ENCODE measurements at places on chromosomes 16 and 17. TPM values are rescaled to one million over a fixed set of nuclear protein-coding genes. Genes with fewer than 3 reads are reported as not detected.

The PHOSPHO1 gene
- total RNA-seq: 0.78 TPM

The STAC2 gene
- 2.9 TPM for total RNA-seq

The CCL11 gene
- 5.4 TPM for total RNA-seq

The EXOC3L1 gene
- 4.1 TPM for total RNA-seq

The HEATR3 gene
- total RNA-seq: 10.1 TPM

The KCNJ16 gene
- total RNA-seq: not detected

The MAP2K6 gene
- total RNA-seq: 3.8 TPM

The WFDC1 gene
- 1.5 TPM for total RNA-seq

The DHODH gene
- 8.3 TPM for total RNA-seq

The IL34 gene
- 2.0 TPM for total RNA-seq

The HSD17B1 gene
- 1.4 TPM for total RNA-seq

The ZG16B gene
- total RNA-seq: 0.35 TPM

The EVPL gene
- 0.11 TPM for total RNA-seq

DNA sequence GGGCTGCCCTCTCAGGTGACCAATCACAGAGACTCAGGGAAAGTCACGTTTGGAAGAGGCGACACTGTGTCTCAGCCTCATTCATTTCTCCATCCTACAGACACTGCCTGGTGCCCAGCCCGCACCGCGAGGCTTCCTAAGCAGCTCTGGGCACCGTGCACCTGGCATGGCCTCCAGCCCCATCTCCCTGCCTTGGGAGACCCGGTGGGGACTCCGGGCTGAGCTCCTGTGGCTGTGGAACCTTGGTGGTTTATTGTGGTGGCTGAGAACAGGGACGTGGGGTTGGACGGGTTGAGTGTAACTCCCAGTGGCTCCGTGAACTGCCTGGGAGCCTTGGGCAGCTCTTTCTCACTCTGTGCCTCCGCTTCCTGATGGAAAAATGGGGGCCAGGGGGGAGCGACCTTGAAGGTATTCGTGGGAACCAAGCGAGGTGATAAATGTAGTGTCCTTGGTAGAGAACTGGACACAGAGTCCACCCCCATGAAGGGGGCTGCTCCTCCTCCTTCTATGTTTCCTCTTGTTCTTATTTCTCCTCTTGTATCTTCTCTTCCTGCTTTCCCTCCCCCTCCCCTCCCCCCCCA is 215.4 kb downstream of the SEC14L1 start:
- DNase-seq: no peak

GRCh38 chr17:31660684-31661083 is 198.4 kb downstream of the COPRS start:
- no peak for DNase-seq

GRCh38 chr16:88922114-88922825 is 54.7 kb downstream of the CBFA2T3 start:
- DNase-seq: peak; percentile 92

- no peak for DNase-seq
Observed at GRCh38 chr17:43540821-43541674, 5.1 kb downstream of the ETV4 start.

GRCh38 chr17:60314423-60314822 is 77.5 kb downstream of the USP32 start:
- no peak for DNase-seq

DNA sequence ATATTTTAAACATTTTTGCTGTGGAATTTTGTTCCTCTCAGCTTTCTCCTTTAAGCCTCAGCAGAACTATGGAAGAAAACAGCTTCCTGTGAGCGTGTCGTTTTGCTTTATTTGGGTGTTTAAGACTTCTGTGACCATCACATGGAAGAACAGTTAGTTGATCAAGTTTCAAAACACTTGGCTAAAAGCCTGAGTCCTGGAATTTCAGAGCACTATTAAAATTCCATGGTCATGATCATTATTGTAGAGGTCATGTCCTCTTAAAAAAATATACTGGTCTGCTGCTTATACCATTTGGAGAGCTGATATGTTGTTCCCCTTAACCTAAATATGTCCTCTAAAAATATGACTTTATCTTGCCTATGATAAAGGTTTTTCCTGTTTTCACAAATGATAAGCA is 12.6 kb upstream of the CDR2 start:
- no peak for DNase-seq

GRCh38 chr16:65773301-65773874 is 593.1 kb upstream of the CDH5 start:
- DNase-seq: no peak

DNA sequence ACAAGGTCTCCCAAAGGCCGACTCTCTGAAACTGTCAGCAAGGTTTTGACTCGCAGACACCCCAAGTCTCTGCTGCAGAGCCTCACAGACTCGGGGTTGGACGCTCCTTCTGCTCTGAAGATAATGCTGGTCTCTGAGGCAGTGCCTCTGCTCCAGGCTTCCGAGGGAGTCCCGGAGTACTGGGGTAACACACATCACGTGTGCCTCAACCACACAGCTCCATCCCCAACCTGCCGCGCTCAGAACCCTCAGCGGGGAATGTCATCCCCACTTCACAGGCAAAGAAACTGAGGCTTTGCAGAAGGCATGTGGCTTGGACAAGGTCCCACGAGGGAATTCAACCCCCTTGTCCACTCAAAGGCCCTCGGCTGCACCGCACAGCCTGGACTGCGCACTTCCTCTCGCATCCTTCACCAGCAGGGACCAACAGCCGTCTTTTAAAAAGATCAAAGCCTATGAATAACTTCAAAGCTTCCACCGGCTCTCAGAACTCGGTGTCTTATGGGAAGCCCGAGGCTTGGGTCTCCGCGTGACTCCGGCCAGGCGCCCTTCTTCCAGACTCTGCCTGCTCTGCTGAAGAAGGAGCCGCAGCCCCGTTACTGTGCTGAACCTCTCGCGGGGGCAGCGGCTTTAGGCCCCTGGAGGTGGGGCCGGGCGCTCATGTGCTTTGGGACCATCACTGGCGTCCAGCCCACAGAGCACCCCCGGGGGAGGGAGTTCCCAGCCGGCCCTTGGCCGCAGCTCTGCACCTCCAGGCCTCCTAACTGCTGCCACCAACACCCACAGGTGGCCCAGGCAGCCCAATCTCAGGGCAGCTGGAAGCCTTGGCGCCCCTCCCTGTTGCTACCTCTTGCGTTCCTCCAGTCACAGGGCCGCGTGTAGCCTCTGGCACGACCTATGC is 2.2 kb downstream of the TMEM204 start:
- DNase-seq: peak; percentile 64

GRCh38 chr16:72743011-72743761 is 304.7 kb downstream of the ZFHX3 start:
- no peak for DNase-seq

GRCh38 chr16:79893445-79893844 is 292.9 kb upstream of the MAF start:
- no peak for DNase-seq

GRCh38 chr16:77551357-77551756 is 116.5 kb upstream of the ADAMTS18 start:
- DNase-seq: no peak

DNA sequence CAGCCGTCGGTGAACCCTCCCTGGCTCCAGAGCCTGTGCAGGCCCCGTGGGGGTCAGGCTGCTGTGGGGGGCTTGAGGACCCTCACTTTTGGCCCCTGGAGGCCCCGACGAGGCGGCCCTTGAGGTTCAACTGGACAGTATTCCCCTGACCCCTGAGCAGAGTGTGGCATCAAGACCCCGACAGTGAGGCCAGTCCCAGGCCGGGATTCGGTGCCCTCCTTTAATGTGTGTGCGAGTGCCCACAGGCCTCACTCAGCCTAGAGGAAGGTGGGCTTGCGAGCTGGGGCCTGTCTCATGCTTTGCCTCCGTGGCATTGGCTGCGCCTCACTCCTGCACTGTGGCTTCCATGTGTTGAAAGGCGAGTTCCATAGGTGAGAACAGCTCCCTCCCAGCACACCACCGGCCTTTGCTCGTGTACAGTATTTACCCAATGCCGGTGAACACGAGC is 94.5 kb downstream of the METRNL start:
- DNase-seq: no peak

GRCh38 chr17:28475151-28475900 is 1.9 kb downstream of the SLC13A2 start:
- DNase-seq: no peak

GRCh38 chr17:37834168-37834567 is 89.3 kb upstream of the HNF1B start:
- no peak for DNase-seq

- DNase-seq: no peak
Observed at GRCh38 chr16:84194470-84195200, 3.7 kb downstream of the ADAD2 start.

GRCh38 chr17:7611635-7612293 is 2.9 kb downstream of the FXR2 start:
- no peak for DNase-seq

- no peak for DNase-seq
Observed at GRCh38 chr16:53224951-53225533, 170.3 kb downstream of the CHD9 start.

DNA sequence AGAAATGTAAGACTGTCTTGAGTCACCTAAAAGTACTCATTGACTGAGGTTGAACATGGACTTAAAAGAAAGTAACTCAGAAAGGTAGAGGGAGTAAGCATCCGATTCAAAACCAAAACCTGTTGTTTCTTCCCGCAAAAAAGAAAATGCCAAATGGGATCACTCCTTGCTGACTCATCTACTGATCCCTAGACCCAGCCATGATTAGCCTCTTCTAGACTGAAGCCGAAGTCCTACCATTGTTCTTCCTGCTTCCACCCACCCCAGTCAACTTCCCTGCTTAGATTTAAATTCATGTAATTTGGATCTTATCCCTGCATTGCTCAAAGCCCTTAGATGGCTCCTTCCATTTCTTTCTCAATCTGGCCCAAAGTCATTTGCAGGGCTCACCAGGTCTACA is 760.5 kb upstream of the SOX9 start:
- no peak for DNase-seq

- no peak for DNase-seq
Observed at GRCh38 chr16:10168258-10168657, 14.0 kb downstream of the GRIN2A start.

DNA sequence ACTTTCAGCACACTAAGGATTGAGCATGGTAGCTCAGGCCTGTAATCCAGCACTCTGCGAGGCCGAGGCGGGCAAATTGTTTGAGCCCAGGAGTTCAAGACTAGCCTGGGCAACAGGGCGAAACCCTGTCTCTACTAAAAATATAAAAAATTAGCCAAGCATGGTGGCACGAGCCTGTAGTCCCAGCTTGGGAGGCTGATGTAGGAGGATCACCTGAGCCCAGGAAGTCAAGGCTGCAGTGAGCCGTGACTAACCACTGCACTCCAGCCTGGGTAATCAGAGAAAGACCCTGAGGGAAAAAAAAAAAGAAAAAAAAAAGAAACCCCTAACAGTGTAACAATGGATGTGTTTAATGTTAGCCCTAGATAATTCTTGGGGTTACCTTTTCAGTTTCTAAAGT is 24.0 kb downstream of the PARN start:
- no peak for DNase-seq

GRCh38 chr17:42774066-42774745 is 957 bp downstream of the VPS25 start:
- no peak for DNase-seq

GRCh38 chr16:66272461-66272860 is 94.0 kb upstream of the CDH5 start:
- DNase-seq: no peak

DNA sequence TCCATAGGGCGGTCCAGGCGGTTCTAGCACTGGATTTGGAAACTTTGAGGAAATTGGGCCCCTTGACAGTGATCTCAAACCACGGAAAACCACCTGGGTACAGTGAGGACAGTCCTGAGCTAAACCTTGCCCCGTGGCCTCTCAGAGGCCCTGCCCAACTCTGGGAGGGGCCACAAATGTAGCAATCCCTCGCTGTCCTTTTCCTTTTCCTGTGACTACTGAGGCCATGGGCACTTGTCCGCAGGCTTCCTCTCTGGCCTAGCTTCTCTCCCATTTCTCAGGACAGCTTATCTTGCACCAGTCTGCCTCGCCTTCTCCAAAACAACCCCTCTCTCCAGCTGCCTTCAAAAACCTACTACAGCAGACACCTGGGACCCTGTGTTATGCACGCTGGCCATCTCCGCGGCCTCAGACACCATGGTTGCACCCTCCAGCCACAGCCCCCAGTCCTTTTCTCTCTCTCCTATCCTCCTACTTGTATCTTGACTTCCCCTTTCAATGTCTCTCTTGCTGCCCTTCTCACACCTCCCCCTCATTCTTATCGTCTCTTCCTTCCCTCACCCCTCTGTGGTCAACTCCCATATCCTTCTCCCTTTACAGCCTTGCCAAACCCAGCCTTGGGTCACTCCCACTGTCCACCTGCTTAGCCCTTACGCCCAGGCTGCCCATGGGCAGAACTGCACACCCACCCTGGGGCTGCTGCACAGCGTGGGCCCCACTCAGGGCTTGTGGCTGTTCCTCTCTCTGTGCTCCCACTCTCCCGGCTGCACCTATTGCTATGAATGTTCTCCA is 7.6 kb downstream of the SCPEP1 start:
- DNase-seq: peak; percentile 63

DNA sequence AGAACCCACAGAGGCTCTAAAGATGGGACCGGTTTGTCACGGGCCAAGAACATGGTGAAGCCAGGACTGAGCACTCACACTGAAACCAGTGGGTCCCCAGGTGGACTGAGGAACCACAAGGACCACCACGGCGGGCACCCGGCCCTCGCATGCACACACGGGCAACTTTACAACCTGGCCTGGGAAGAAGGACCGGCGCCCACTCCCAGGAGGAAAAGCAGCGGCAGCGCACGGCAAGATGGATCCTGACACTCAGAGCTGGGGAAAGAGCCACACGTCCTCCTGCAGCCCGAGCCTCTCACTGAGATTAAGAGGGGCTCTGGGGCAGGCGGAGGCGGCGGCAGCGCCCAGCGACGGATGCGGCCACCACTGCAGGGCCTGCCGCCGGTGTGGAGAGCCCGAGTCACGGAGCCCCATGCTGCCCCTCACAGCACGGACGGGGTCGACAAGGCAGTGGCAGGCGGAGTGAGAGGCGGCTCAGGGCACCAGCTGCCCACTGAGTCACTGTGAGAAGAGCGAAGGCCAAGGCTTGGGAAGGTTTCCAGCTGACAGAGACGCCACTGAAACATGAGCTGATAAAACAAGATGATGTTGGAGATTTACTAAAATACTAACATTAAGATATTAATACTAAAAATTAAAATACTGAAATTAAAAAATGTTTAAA is 118.3 kb downstream of the ANKRD11 start:
- no peak for DNase-seq

GRCh38 chr17:35866341-35866950 is 2.2 kb downstream of the HEATR9 start:
- DNase-seq: no peak

DNA sequence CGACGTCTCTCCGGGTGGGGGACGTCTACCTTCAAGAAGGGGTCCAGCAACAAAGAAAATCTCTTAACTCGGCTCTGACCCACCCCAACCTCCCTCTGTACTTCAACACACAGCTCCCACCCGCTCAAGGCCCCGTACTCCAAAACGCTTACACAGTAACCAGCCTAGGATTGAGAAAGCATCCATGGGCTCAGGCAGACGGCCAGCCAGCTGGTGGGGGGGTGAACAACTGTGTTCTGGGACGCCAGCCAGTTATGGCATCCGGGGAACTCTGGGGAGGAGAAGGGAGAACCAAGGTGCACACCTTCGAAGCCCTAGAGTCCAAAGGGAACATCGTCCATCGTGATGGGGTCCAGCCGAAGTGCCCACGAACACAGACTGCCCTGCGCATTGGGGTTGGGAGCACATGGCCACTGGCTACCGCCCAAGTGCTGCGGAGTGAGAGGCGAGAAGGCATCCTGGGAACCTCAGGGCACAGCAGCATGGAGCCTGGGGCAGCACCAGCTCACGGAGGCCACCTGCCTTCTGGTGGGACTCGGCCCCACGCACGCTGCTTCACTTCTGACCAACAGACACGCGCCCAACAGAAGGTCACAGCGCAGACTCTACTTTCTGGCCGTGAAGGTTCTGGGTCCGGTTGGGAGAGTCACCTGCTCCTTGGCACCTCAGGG is 14.3 kb downstream of the SLC16A3 start:
- peak; percentile 85 for DNase-seq
